ENCODE measurements at places on chromosomes 4 and X.

- no peak for DNase-seq
Observed at GRCh38 chr4:41160856-41161255, 53.5 kb downstream of the APBB2 start.

DNA sequence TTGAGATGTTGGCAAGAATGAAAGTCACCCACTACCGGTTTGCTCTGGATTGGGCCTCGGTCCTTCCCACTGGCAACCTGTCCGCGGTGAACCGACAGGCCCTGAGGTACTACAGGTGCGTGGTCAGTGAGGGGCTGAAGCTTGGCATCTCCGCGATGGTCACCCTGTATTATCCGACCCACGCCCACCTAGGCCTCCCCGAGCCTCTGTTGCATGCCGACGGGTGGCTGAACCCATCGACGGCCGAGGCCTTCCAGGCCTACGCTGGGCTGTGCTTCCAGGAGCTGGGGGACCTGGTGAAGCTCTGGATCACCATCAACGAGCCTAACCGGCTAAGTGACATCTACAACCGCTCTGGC is 12.3 kb downstream of the RPL9 start:
- no peak for DNase-seq

DNA sequence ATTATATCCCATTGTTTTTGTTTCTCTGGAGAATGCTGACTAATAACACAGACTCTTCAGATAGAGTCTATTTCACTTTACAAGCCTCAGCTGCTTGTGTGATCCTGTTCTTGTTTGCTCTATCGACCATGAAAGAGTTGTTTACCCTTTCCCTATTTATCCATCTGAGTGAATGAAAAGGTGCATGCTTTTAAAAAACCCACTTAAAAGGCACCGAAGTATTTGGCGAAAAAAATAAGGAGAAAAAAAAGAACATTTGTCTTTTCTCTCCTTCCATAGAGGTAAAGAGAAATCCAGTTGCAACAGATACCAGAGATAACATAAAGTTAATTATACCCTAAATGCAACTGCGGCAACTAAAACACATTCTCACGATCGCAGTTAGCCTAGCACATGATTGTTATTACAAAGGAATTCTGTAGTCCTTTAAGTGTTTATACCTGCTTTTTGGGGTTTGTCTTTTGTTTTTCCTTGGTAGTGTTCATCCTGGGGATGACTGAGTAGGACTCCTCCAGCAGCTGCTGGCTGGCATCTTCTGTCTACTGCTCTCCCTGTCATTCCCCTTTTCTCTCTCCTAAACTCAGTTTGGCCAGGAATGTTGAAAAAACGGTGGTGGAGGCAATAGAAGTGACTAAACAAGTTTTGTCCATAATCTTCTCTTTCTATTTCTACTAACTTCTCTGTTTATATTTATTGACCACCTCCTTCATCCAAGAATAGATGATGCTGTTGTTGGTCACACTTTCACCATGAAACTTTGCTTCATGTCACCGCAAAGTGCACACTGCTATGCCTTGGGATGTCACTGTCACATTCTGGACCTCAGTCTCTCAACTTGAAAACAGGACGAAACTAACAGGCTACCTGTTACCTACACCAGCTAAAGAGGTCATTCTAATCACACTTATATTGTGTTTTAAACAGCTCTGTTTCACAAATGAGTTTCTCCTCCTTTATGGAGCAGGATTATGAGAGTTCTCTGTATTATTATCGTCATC is 41.9 kb upstream of the FRAS1 start:
- no peak for DNase-seq

- no peak for DNase-seq
Observed at GRCh38 chrX:42696536-42697124, 81.3 kb downstream of the PPP1R2C start.

DNA sequence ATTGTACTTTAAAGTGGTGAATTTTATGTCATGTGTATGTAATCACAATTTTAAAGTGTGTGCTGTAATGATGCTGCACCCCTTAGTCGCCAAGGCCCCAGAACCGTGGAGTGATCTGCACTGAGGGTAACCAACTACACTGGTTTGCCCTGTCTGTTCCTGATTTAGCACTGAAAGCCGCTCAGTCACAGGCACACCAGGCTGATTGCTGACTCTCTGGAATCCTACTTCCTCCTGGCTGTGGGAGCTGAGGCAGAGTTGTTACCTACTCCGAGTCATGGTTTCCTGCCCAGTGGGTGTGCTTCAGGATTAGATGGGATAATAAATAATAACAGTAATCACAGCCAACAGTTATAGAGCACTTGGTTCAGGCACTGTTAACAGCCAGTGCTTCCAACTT is 645.4 kb downstream of the BCOR start:
- no peak for DNase-seq

DNA sequence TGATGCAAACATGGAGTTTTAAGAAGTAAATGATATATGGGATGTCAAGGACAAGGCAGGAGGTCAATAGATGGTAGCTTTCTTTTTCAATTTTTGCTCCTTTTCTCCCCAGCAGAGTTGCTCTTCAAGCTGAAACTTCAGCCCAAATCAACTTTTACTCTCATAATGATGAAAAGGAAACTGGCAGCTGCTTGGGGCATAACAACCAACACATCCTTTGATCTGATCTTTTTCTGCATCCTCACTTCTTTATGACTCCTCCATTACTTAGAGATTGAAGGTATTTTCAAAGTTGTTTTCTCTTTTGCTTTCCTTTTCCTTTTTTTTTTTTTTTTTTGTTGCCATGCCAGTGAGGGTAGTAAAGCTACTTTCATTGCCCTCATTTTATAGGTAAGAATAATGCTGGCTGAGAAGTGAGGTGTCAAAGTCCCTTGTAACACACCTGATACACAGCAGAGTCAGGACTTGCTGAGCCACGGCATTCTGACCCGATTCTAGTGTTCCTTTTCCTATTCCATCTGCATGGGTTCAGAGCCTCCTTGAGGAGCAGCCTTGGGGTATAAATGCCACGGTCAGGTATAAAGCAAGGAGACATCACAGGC is 26.9 kb downstream of the SLC2A9 start:
- no peak for DNase-seq
